ENCODE measurements at places on chromosomes 13 and 19.
A peak's percentile ranks its signal among the peaks of the same experiment; 100 is the strongest.

- peak; percentile 53 for DNase-seq
These were observed at the start of gene SSBP4 for GRCh38 chr19:18419195-18419698. SSBP4 (plus strand) TSS chr19:18419398; CDS start chr19:18419649, 251 bp downstream.

- no peak for DNase-seq
These were observed 19.9 kb upstream of the DACH1 start for GRCh38 chr13:71886880-71887279.

- DNase-seq = no peak
These were observed 60.4 kb downstream of the WDFY2 start for GRCh38 chr13:51644654-51645053.

GRCh38 chr19:41700381-41701195 is 7.8 kb upstream of the CEACAM5 start:
- no peak for DNase-seq

- no peak for DNase-seq
These were observed 15.2 kb upstream of the PPP1R12C start for GRCh38 chr19:55132453-55133129.

DNA sequence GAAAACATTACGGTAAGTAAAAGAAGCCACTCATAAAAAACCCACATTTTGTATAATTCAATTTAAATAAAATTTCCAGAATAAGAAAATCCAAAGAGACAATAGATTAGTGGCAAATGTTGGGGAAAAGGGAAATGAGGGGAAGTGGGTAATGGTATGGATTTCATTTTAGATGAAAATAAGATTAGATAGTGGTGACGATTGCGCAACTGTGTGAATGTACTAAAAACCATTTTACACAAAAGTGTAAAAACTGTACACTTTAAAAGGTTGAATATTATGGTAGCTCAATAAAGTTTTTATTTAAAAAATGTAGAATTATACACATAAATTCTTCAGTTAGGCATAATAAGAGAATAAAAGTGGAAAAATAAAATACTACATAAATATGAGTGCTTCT is 3.7 kb downstream of the MBD3L1 start:
- no peak for DNase-seq

DNA sequence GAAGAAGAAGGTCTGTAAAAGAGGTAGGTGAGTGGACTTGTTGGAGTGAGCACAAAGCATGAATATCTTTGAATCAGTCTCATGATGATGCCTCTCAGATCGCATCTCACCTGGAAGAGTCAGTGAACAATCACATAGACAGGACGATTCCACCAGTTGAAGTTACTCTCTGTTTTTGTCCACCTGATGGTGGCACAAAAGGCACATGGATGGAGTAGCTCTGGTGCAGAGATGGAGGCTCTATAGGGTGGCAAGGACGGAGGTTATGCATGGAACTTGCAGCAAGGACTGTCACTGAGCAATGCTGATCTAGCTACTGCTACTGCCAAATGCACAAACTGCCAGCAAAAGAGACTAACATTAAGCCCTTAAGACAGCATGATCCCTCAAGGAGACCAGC is 10.3 kb upstream of the MYCBP2 start:
- no peak for DNase-seq

GRCh38 chr13:84430015-84430414 is 547.7 kb upstream of the SLITRK1 start:
- DNase-seq = no peak

DNA sequence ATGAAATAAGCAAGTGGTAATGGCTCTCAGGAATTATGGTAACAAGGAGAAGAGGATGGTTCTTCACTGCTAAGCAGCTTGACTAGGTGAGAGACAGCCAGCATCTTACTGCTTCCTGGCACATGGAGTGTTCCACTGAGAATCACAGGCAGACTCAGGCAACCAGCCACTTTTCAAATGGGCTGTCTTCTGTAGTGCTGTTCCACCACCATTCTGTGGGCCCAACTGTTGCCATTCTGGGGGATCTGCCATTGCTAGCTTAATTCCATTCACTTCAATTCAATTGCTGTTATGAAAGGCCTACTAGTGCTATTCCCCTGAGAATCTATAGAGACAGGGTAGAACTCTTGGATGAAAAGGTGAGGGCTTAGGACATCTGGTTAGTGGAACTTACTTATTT is 341.9 kb downstream of the KCNRG start:
- no peak for DNase-seq

DNA sequence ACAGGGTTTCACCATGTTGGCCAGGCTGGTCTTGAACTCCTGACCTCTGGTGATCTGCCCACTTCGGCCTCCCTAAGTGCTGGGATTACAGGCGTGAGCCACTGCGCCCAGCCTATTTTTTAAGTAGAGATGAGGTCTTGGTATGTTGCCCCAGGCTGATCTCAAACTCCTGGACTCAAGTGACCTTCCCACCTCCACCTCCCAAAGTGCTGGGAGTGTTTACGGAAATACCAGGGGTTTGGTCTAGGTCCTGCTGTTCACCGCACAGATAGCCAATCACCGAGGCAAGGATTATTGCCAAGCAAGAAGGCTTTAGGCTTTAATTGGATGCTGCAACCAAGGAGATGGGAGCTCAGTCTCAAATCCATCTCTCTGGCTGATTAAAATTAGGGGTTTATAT is 11.6 kb downstream of the CLEC4G start:
- DNase-seq = no peak

DNA sequence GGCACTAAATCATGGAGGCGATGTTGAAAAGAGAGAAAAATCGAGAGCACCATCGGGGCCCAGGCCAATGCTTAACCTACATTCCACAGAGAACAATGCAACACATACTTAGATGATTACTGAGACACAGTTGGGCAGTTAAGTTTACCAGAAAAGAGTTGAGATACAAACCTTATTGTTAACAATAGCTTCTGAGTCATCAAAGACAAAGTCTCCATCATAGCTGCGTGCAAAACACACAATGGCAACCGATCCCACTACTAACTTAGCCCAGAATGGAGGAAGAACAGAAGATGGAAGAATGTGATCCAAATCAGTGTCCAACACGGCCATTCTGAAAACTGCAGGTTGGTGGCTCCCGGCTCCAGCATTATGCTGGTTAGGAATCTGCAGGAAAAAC is 6.2 kb downstream of the TMTC4 start:
- no peak for DNase-seq

- DNase-seq = no peak
These were observed 16.0 kb downstream of the ZNF582 start for GRCh38 chr19:56377105-56377924.

- DNase-seq = no peak
These were observed 758 bp upstream of the TECR start for GRCh38 chr19:14528419-14529253.

DNA sequence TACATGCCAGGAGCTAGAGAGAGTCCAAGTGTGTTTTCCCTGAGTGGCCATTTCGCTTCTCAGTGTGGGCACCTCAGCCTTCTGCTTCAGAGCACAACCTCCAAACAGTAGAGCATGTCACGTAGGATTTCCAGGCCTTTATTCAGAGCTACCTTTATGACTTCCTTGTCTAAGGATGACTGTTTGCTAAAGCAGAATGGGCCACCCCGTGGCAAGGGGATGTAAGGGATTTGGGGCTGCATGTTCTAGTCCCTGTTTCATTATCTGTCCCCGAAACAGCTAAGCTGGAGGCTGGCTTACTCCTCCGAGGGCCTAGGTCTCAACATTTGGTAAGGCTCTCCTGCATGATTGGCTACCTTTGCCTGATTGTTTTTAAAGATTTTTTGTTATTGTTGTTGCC is 6.0 kb downstream of the RNASEH2B start:
- DNase-seq = no peak

GRCh38 chr19:38838986-38839761 is 7.6 kb upstream of the ECH1 start:
- no peak for DNase-seq

GRCh38 chr13:26978081-26978860 is 193.3 kb downstream of the USP12 start:
- DNase-seq = no peak

- no peak for DNase-seq
These were observed 679.3 kb upstream of the PCDH20 start for GRCh38 chr13:62094932-62095331.

DNA sequence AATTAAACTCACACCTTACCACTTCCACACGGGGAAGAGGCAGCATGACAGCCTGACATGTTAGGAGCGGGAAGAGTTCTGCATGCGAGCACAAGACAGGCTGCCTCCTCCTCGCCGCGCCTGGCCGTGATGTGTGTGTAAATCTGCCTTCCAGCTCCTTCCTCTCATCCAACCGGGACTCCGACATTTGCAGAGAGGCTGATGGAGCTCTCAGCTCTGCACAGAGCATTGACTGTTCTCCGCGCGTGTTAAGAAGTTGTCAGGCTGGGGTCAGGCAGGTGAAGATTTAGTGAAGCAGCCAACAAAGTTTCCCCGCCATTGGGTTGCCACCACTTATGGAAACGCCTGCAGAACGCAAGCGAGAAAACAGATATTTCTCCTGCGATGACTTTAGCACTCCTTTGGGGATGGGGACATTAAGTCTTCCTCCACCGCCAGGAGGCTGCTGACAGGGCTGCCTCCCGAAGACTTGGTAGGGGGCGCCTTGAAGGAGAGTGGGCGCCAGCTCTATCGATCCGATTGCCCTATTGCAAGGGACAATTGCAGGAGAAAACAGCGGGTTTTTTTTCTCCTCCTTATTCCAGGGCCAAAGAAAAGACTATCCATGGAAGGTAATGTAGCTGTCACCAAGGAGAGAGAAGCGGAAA is 213.9 kb upstream of the TSHZ3 start:
- no peak for DNase-seq

DNA sequence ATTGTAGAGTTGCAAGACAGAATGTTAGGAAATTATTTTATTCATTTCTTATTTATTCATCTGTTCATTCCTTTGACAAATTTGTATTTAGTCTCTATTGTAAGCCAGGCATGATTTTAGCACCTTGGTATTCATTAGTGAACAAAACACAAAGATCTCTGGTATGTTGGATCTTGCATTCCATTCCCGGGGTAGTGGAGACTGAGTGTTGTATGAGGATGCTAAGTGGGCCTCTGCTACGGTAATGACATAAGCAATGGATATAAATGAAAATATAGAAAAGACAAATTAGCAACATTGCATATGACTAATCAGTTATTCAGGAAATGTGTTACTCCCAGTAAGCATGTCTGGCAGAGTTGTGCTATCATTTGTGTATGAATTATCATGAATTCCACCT is 449.3 kb downstream of the PCDH17 start:
- DNase-seq = no peak

DNA sequence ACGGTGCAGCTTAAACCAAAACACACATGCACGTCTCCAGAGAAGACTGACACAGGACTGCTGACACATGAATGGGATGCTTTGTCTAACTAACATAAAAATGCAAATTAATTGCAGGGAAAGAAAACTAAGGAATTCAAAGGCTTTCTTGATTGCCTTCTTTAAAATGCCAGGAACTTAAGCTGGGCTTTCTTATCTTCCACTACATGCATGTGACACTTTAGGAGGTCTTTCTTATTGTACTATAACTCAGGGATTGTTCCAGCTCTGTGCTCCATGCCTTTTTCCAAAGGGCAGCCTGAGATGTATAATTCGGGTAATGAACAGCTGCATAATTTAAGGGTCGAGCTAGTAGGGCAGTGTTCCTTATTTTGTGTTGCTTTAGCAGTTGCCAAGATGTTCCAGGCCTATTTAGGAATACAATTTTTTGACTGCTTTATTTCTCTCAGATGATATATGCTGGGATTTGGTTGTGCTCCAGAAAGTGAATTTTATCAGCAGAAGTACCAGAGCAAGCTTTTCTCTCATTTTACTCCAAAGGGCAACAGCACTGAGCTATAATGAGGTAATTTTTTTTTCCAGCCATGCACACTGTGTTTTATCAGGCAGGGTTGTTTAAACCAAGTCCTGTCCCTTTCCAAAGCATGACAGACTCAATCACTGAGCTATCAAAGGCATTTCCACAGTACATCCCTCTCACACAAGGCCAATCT is 885.2 kb downstream of the PCDH9 start:
- no peak for DNase-seq

- no peak for DNase-seq
These were observed 20.7 kb downstream of the CLDN10 start for GRCh38 chr13:95573221-95573620.

- no peak for DNase-seq
These were observed 3.6 kb downstream of the CEACAM20 start for GRCh38 chr19:44525721-44526430.

DNA sequence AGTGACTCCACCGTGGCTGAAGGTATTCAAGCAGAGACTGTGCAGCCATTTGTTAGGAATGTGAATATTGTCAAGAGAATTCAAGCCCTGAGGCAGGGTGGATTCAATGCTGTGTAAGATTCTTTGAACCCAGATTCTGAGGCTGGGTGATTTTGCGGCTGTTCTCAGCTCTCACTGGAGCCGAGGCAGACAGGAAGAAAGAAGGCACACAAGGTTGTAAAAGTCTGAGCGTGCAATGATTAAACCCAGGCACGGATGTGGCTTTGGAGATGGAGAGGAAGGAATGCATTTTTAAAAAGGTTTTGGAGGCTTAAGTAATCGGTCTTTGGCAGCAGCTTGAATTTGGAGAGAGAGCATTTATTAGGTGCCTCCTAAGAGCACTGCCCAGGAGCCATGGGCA is 187.9 kb downstream of the KATNAL1 start:
- no peak for DNase-seq

DNA sequence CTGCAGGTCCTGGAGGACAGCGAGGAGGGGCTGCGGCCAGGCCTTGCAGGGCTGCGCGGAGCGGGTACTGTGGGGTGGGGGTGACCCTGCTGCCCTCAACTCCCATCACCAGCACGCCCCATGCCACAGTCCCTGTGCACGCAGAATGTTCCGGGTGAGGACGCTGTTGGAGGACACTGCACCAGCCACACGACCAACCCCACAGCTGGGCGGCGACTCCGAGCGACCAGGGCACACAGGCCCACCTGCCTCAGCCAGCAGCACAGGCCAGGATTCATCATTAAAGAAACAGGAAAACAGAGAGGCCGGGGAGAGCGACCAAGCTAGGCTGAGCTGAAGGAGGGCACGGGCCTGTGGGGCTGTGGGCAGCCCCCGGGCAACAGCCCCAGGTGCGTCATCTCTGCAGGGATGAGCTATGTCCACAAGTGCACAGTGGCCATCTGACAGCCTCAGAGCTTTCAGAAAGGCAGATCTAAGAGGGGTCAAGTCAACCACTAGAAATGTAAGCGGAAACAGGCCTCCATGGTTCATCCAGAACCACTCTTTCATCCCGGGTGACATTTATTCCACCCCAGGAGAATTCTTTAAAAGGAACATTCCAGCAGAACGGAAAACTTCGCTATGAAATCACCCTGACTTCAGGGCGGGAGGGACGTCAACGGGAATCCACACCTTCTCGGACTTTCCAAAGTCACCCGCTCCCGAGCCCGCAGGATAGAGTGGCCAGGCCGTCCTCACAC is 1.5 kb downstream of the GAS6 start:
- no peak for DNase-seq

GRCh38 chr13:40626561-40626960 is 39.9 kb downstream of the FOXO1 start:
- DNase-seq = no peak

- DNase-seq = no peak
These were observed 49.5 kb downstream of the KDM4B start for GRCh38 chr19:5018224-5019015.
